ENCODE measurements at places on chromosomes 7 and 10.

DNA sequence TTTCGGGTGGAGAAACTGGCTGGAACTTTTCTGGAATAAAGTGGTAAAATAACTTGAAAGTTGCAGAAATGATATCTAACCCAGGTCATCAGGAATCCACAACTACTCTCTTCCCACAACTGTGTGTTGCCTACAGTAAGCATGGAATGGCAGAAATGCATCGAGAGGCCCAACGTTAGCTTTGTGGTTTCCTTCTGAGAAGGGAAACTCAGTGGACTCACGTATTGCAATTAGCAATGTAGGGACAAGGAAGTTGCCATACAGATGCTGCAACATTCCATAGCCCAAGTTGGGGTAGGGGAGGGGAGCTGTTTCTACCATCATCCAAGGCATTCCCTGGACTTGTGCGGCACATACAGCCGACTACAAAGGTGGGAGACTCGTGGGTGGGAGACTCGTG is 1.9 kb downstream of the PON1 start:
- DNase-seq = no peak

GRCh38 chr7:69515495-69516212 is 82.6 kb upstream of the AUTS2 start:
- no peak for DNase-seq

DNA sequence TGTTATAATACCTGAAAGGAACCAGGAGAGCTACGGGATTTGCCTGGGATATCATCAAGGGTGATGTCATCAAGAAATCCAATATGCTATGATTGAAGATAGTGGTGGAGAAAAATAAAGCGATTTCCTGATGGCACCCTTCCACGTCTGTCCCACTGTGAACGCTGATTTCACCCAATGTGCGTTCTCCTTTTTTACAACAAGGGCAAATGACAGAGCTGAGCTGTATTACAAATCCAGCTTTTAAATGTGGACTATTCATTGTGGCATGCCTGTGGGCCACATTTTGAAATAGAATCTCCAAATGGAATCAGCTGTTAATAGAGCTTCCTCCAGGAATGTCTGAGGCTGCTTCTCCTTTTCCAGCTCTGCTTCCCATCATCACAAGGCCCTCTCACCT is 23.3 kb downstream of the SLC13A4 start:
- no peak for DNase-seq

DNA sequence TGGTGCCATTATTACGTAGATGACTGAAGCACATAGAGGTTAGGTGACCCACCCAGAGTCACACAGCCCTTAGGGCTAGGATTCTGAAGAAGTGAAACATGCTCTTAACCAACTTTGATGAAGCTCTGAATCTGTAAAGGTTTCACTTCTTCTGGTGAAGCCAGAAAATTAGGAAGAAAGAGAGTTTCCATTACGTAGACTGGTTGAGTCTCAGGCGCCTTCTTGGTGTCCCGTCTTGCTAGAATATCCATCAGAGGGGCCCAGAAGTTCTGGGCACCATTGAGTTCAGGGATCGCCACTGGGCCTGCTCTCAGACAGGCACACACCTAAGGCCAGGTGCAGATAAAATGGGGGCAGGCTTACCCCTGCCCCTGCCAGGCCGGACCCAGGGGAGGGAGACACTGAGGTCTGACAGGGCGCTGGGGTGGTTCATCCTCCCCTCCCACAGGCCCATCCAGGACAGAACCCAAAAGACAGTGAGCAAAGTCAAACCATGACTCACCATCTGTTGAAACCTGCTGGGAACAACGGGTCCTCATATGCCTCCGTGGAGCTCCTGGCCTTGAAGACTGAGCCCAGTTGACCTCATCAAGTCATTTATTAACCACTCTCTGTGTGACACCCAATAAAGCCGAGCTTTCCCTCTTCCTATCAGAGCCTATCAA is 33.2 kb downstream of the DRGX start:
- DNase-seq = no peak

GRCh38 chr7:1317646-1318045 is 85.0 kb downstream of the UNCX start:
- no peak for DNase-seq

DNA sequence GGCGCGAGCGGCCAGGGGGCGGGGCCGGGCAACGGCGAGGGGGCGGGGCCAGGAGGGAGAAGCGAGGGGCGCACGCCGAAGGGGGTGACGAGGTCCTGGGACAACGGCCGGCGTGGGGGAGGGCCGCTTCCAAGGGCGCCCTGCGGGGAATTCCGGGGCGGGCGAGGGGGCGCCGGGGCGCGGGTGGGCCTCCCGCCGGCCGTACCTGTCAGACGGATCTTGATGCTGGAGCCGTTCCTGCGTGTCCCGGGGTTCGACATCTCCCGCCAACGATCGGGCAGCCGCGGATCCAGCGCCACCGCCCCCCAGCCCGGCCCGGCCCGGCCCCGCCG is 421 bp downstream of the SMURF1 start:
- DNase-seq = no peak

GRCh38 chr10:102633848-102634247 is 10.4 kb upstream of the TRIM8 start:
- DNase-seq = no peak

DNA sequence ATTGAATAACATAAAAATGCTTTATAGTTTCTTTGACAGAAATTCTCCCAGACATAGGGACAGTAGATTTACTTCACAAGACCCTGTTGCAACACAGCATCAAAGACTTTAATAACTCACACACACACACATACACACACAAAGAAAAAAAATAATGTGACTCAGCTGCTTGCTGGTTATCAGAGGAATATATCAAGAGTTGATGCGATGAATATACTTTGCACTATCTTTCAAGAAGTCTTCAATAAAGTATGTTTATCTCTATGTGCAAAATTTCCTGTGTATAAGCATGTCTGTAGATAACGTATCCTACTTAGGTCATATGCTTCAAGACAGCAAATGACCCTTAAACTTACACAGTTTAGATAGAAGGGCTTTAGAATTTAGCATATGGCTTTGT is 243.1 kb downstream of the ARL4A start:
- DNase-seq = no peak

DNA sequence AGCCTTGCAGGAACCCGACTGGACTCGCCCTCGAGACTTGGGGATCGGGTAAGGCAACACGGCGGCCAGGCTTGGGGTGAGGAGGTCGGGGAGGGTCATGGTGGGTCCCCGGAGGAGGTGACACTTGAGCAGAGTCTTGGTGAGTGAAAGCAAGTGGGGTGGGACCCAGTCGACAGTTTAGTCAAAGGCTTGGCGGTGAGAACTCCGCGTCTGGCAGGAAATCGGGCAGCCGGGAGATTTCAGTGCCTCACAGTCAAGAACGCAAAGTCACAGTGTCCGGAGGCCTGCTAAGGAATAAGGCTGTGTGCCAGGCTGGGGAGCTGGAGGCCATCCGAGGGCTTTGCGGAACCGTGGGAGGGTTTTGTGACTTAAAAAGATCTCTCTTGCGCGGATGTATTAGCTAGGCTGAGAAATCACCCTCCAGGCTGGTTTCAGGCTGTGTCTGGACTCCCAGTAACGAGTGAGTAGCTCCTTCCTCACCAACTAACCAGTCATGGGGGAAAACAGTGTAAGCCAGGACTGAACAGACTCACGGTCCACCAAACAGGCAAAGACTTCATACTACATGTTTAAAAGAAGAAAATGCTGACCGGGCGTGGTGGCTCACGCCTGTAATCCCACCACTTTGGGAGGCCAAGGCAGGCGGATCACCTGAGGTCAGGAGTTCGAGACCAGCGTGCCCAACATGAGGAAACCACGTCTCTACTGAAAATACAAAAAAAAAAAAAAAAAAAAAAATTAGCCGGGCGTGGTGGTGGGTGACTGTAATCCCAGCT is 613 bp downstream of the AP5Z1 start:
- no peak for DNase-seq

- no peak for DNase-seq
Observed at GRCh38 chr10:21507150-21507549, 18.3 kb downstream of the SKIDA1 start.

DNA sequence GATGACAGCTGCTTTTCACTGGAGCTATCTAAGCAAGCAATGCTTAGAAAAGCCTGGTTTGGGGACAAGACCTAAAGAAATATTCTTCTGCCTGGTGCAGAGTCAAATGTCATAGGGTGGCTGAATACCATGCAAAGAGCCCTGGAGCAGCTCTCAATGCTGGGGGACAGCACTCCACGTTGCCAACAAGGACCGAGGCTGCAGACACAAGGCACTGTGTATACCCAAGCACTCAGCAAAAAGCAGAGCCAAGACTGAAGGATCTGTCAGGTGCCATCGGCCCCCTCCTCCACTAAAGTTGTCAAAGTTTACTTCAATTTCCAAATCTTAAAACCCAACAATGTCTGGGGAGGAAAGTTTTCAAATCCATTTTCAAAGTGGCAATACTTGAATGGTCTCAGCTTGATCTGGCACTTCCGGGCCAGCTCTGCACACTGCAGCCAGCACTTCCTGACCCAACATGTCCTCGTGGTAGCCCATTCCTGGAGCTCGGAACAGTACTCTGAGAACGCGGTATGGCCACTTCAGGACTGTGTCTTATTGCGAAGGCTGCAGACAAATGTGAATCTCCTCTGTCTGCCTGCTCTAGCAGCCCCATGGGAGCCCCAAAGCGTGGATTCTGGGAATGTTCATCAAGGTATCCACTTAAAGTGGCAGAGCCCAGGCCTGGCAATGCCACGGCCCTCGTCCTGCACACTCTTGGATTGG is 191.8 kb downstream of the TNS3 start:
- DNase-seq = no peak

All from NCI-H1092 (cell line).